ENCODE measurements at places on chromosomes 2 and 18.

DNA sequence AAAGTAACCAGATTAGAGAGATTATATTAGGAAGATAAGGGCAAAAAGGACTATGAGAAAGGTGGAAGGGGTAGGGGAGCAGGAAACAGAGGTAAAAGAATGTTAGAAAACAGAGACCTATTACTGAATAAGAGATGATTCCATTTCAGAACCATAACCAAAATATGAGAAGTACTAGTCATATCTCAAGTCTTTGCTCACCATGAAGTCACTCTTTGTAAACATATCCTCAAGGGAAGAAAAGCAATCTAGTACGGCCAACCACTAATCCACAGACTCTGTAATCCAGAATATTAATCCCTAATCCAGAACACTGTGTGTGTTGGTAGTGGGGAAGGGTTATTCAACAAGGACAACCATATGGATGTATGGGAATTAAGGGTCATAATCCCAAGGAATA, 92.0 kb downstream of the CDCA7 start:
- no peak overlapping the region for H3K4me3 ChIP-seq
- DNase-seq, result no peak

DNA sequence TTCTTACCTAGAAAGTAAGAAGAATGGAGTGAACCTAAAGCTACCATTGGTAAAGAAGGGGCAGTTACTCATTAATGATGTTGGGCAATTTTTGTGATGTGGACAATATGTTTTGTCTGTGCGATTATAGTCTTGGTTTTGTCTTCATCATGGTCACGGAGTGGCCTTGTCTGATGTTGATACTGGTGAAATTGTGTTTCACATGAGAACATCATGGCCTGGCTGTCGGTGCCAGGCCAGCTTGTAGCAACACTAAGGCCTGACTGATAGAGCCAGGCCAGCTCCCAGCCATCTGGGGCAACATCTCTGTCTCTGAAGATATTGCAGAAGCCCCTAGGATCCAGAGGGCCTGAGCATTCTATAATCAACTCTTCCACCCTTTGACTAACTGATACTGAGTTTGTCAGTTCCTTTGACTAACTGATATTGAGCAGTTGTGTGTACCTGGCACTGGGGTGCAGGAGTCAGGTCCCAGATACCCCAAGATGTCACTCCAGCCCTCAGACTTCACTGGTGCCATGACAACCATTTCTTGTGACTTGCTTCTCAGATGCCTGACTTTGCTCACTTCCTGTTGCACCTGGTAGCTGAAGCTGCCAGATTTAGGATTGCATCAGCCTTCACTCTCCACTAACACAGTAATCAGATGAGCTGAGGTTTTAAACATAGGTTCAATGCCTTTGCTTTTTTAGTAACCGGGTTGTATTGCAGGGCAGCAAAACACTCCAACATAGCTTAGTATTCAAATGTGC, 62.5 kb downstream of the RPIA start:
- H3K27me3 ChIP-seq, result no peaks in the 10 kb centered on the region
- no peaks in the 10 kb centered on the region for H3K4me1 ChIP-seq
- DNase-seq, result no peak
- peaks cover 34% of the 10 kb centered on the region for H3K36me3 ChIP-seq
- H3K27ac ChIP-seq, result no peak overlapping the region

DNA sequence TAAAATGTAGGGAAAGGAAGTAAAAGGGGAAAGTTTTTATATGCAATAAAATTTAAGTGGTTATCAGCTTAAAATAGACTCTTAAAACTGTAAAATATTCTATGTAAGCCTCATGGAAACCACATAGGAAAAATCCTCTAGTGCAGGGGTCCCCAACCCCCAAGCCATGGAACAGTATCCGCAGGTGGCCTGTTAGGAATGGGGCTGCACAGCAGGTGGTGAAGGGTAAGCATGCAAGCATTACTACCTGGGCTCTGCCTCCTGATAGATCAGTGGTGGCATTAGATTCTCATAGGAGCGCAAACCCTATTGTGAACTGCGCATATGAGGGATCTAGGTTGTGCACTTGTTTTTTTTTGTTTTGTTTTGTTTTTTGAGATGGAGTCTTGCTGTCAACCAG, 1409.3 kb upstream of the CDH2 start:
- H3K27me3 ChIP-seq, result peaks cover 12% of the 10 kb centered on the region
- no peaks in the 10 kb centered on the region for H3K36me3 ChIP-seq
- no peak overlapping the region for H3K4me3 ChIP-seq
- no peak for DNase-seq

DNA sequence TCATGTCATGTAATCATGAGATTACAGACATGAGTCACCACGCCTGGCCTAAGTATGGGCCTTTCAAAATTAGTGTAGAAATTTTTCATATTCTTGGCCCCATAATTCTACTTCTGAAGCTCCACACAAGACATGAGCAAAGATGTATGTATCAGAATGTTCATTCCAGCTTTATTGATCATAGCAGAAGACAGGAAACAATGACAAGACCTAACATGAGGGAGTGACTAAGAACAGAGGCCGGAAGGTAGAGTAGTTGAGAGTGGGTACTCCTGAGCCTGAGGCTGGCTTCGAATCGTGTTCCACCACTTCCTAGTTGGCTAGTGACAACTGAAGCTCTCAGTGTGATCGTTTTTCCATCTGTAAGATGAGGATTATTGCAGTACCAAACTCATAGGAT, 89.3 kb downstream of the ARMC9 start:
- H3K4me1 ChIP-seq, result no peaks in the 10 kb centered on the region
- H3K36me3 ChIP-seq, result peaks cover 53% of the 10 kb centered on the region
- no peak overlapping the region for H3K4me3 ChIP-seq
- H3K27ac ChIP-seq, result no peak overlapping the region
- H3K27me3 ChIP-seq, result no peaks in the 10 kb centered on the region

DNA sequence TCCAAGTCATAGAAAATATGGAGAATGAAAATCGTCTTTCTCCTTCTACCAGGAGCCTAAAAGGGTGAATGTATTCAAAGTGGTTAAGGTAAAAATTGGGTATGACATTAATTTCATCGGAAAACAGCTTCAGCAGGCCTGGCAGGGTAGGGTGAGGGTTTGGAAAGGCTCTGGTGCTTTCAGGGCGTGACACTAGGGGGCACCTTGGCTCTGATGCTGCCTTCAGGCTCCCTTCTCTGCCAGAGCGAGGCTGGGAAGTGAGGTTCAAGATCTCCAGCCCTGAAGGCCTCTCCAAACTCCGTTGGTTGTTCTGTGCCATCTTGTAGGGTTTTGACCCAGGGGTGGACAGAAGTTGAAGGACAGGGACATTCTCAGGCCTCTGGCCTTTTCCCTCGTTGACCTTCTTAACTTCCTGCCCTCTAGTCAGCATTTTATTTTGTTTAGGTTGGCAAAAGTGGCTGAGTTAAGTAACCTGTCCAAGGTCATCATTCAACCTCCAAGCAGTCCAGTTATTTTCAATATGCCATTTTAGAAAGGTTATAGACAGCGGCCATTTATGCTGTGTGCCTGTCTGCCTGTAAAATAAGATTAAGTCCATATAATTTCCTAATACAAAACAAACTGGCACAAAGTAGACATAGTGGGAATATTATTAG, 40.3 kb downstream of the EML6 start:
- no peak overlapping the region for H3K4me3 ChIP-seq
- H3K4me1 ChIP-seq, result no peaks in the 10 kb centered on the region

Measured in osteocyte (in vitro differentiated cells).